Stromal cell of bone marrow (primary cell): ENCODE measurements at places on chromosomes 2 and 18.
A peak's percentile ranks its signal among the peaks of the same experiment; 100 is the strongest.

DNA sequence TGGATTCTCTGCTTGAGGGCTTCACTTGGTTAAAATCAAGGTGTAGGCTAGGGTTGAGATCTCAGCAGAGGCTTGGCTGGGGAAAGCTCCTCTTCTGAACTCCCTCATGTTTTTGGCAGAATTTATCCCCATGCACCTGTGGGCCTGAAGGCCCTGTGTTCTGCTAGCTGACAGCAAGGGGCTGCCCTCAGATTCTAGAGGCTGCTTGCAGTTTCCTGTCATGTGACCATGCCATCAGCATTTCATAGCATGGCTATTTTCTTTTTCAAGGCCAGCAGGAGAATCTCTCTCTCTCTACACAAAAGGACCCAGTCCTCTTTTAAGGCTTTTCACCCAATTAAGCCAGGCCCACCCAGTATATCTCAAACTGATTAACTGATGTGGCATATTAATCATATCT, 514.8 kb upstream of the HNMT start:
- no peak for DNase-seq

GRCh38 chr2:3432693-3433338, 53.3 kb downstream of the TRAPPC12 start:
- DNase-seq, result no peak

DNA sequence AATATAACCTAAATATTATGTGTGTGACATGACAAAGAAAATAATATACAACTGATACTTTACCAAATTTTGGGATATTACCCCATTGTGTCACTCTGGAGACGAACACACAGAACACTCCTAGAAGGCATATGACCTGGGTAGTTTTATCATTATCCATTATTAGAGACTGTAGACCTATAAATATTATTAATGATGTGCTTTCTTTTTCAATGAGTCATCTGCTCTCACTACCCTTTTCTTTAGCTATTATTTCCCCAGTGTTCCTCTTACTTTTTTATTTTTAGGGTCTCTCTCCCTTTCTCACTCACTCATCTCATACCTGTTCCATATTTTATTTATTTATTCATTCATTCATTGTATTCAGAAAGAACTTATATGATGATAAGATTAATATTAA, 143.3 kb upstream of the ITGA4 start:
- DNase-seq, result no peak

DNA sequence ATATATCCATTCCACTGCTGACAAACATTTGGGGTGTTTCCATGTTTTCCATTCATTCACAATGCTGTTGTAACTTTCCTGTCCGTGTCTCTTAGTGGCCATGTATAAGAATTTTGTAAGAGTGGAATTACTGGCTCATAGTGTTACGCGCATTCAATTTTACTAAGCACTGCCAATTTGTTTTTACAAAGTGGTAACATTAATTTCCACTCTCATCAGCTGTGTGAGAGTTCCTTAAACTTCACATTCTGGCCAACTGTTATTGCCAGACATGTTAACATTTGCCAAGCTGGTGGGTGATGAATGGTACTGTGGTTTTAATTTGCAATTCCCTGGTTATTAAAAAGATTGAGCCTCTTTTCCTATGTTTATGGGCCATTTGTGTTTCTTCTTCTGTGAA, 134.2 kb downstream of the DTNB start:
- peak; percentile 25 for DNase-seq

DNA sequence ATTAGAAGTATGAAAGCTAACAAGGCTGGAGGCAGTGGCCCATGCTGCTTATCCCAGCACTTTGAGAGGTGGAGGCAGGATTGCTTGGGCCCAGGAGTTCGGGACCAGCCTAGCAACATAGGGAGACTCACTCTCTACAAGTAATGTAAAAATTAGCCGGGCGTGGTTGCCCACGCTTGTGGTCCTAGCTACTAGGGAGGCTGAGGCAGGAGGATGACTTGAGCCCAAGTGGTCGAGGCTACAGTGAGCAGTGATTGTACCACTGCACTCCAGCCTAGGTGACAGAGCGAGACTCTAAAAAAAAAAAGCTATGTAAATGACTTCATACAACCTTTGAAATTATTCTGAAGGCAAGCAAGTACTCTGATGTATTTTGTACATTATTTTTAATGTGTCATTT, 1.5 kb downstream of the RMDN2 start:
- DNase-seq, result no peak

- no peak for DNase-seq
Measured at GRCh38 chr2:221102896-221103688, 469.0 kb downstream of the EPHA4 start.

DNA sequence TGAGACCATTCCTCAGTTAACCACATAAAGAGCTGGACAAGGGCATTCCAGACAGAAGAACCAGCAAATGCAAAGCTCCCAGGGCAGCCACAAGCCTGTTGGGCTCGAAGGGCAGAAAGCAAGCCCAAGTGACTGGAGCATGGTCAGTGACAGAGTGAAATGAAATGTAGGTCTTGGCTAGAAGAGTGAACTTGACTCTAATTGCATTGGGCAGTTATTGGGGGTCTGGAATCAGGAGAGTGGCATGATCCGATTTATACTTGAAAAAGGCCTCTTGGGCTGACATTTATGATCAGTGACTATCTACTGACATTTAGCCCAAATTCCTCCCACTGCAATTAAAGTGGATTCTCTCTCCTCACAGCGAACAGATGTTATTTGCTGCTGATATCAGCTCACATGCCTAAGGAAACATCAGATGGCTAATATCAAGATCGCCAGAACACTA, 152.5 kb upstream of the KLF7 start:
- DNase-seq, result no peak

DNA sequence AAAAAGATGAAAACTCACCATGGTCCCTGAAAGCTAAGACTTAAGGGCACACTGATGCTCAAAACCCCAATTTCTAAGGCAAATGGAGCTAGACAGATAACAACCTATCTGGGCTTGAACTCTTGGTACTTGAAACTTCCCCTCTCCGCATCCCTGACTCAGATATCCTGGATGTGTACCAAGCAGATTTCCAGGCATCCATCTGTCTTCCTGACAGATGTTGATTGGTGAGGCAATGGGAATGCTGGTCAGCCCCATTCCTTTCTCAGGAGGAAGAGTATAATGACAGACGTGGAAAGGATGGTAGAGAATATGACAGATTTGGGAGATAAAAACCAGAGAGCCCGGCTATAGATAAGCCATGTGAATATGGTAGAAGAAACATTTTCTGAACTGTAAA, 69.2 kb downstream of the ADD2 start:
- no peak for DNase-seq

DNA sequence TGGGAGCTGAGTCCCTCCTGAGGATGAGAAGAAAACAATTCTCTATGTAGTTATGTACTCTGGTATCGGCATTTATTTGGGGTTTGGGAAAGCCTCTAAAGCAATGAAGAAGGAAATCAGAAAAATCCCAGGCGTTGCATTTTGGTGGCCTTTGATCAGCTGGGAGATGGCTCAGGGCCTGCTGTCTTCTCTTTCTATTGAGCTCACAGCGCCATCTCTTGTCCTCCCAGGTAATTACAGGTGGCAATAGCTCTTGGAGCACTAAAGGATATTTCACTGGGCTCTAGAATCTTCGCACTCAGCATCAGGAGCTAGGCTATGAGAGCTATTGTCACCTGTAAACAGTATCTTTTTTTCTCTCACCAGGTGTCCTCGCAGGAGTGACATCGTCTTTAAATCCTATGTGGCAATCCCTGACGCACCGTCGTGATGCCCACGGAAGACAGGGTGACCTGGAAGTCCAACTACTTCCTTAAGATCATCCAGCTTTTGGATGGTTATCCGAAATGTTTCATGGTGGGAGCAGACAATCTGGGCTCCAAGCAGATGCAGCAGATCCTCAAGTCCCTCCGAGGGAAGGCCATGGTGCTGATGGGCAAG, 76.1 kb upstream of the PMAIP1 start:
- DNase-seq, result peak; percentile 72

GRCh38 chr2:177772529-177772928, 300.0 kb downstream of the PDE11A start:
- no peak for DNase-seq

GRCh38 chr2:218368621-218369153, 12.0 kb downstream of the CATIP start:
- no peak for DNase-seq

DNA sequence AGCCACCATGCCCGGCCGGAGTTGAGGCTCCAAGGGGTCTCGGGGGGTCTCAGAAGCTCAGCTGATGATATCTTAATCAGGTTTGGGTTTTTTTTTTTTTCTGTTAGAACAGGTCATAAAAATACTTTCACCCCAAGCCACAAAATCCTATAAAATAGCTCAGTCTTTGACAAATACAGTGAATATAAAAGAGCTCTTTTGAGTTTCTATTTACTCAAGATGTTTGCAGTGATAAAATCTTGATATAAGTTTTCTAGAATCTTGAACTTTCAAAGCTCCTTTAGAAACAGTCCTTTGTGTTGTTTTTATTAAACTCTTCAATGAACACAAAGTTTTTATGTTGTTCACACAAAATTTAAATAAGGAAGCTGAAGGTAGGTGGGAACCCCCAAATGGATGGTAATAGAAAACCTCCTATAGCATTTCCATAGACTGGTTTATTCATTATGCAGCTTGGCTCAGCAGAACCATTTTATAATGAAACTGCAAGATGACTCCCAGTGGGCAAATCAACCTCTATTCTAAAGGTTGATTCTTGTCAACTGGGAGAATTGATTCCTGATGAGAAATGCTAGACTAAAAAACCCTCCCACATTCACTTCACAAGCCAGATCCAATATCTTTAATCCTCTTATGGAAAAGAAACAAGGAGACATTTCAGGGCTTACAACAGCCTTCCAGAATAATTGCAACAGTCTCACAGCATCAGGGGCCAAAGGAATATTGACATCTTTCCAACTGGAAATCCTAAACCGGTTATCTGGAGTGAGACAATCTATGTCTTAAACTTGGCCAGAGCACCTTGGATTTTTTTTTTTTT, 13.6 kb upstream of the NARS1 start:
- no peak for DNase-seq

DNA sequence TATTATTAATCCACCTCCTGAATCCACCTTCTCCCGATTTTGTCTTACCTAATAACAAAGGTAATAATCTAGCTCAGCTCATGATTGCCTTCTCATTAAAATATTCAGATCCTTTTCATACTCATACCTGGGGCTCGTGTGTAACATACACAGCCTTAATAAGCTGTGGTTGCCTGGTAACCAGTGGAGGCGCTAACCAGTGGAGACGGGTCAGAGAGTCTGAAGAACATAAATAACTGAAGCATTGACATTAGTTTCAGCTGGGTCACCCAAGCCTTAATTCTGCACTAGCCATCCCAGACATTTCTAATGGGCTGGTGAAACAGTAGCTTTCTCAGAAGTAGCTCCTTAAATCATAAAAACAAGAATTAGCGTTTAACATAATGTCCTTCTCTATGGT, 14.8 kb upstream of the DTNA start:
- DNase-seq, result no peak

DNA sequence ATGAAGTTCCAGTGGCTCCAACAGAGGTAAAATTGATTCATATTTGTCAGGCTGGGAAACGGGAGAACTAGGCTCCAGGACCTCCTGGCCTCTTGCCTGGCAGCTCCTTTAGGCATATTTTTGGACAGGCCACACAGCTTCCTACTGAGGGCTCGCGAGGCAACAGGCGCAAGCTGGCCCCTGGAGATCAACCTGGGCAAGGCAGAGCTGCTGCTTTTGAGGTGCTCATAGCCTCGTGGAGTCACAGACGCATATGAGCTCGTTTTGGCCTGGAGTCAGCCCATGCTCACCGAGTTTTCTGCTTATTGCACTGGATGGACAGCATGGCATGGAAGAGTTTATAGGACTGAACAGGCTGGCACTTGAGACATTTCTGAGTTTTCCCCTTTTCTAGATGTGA, 97.7 kb downstream of the CAPN13 start:
- DNase-seq, result no peak

- DNase-seq, result no peak
Measured at GRCh38 chr2:46377101-46377581, 79.9 kb downstream of the EPAS1 start.

- no peak for DNase-seq
Measured at GRCh38 chr18:38933910-38934510, 1368.4 kb upstream of the CELF4 start.

DNA sequence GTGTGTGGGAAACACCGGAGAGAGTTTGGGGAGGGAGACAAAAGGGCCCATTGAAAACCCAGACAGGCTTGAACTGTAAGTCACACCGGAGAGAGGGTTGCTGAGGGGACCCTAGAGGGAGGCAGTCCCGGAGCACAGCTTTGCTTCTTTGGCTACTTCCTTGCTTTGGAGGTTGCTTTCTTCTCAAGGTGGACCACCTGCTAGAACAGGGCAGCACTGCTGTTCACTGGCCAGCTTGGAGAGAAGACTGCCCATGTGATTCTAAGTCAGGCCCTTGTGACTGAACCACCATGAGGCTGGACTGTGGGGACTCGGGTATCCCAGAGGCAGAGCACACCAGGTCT, 4.4 kb downstream of the ACTG2 start:
- DNase-seq, result no peak

GRCh38 chr2:157785866-157786662, 90.1 kb downstream of the ACVR1 start:
- no peak for DNase-seq

DNA sequence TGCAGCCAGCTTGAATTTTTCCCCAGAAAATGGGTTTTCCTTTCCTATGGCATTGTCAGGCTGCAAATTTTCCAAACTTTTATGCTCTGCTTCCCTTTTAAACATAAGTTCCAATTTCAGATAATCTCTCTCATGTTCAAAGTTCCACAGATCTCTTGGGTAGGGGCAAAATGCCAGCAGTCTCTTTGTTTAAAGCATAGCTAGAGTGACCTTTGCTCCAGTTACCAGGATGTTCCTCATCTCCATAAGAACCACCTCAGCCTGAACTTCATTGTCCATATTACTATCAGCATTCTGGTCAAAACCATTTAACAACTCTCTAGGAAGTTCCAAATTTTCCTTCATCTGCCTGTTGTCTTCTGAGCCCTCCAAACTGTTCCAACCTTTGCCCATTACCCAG, 68.3 kb downstream of the SGPP2 start:
- no peak for DNase-seq

GRCh38 chr2:39679805-39680204, 14.1 kb downstream of the TMEM178A start:
- no peak for DNase-seq

DNA sequence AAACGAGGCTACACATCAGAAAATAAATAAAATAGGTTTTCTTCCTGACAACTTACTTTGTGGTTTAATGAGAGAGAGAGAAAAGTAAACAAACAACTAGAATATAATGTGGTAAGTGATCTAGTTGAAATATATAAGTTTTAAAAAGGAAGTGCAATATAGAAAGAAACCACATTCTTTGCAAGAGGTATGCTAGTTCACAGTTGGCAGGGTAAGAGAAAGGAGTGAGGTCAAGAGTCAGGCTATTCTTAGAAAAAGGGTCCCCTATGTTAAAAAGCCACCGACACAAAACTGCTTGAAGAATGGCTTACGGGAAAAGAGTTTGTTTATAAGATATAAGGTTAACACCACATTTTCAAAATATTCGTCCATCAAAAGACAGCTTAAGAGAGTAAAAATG, 462.1 kb downstream of the ERBB4 start:
- DNase-seq, result no peak

GRCh38 chr2:17460371-17461086, 57.7 kb downstream of the RAD51AP2 start:
- no peak for DNase-seq

GRCh38 chr2:122627388-122627787, 871.9 kb downstream of the TSN start:
- no peak for DNase-seq

GRCh38 chr18:74528913-74529312, 5.4 kb upstream of the CNDP1 start:
- no peak for DNase-seq
